Keratinocyte (primary cell): ENCODE measurements at places on chromosomes 5 and 9. TPM values are rescaled to one million over a fixed set of nuclear protein-coding genes. Genes with fewer than 3 reads are reported as not detected.

CEP120 gene
- polyA plus RNA-seq, result 8.4 to 11.7 TPM (median 10.8 TPM) in 3 replicates

MYORG gene
- polyA plus RNA-seq, result 3.1 to 4.6 TPM (median 3.7 TPM) in 3 replicates

FAXDC2 gene
- 4.6 to 11.0 TPM (median 7.1 TPM) in 3 replicates for polyA plus RNA-seq

KCNN2 gene
- polyA plus RNA-seq, result 0.09 TPM in 2 of 3 replicates, not detected in the other

STARD4 gene
- polyA plus RNA-seq, result 45.3 to 86.4 TPM (median 60.1 TPM) in 3 replicates

CLIC3 gene
- polyA plus RNA-seq, result 5.5 to 36.0 TPM (median 9.4 TPM) in 3 replicates

PHYHD1 gene
- 4.6 to 5.2 TPM (median 4.7 TPM) in 3 replicates for polyA plus RNA-seq

ZDHHC11B gene
- 0.14 to 0.18 TPM in 2 of 3 replicates, not detected in the other for polyA plus RNA-seq
